T-helper 1 cell (primary cell): ENCODE measurements at places on chromosomes 13 and 19.

DNA sequence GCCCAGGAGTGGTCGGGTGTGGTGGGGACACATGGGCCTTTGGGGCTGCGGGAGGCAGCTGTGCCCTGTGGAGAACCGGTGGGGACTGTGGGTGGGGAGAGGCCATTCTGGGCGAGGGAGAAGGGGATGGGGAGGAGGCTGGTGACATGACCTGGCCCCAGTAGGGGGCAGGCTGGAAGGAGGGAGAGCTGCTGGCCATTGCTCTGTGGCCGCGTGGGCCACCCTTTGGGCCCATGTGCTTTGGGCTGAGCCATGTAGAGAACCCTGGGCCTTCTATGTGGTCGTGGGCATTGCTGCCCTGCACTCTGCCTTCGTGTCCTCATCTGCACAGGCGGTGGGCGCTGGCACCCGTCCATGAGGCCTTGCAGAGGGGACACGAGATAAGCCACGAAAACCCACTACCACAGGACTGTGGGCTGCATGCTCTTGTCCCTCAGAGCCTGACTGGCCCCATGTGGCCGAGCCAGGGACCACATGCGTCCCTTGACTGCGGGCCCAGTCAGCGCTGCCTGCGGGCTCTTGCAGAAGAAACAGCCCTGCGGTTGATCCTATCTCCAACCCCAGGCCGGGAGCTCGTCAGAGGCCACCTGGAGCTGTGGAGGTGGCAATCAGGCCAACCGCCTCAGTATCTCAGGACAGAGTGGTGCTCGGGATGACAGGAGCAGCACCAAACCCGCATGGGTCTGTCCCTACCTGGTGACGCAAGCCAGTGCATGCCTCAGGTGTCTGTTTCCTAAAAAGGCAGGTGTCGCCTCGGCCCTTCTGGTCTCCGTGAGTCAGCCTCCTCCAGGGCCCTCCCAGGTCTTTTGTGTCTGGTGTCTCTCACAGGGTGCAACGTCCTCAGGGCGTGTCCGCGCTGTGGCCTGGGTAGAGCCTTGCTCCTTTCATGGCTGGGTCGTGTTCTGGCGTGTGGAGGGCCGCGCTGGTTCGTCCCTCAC is 14.3 kb downstream of the FZR1 start:
- DNase-seq, result no peak

DNA sequence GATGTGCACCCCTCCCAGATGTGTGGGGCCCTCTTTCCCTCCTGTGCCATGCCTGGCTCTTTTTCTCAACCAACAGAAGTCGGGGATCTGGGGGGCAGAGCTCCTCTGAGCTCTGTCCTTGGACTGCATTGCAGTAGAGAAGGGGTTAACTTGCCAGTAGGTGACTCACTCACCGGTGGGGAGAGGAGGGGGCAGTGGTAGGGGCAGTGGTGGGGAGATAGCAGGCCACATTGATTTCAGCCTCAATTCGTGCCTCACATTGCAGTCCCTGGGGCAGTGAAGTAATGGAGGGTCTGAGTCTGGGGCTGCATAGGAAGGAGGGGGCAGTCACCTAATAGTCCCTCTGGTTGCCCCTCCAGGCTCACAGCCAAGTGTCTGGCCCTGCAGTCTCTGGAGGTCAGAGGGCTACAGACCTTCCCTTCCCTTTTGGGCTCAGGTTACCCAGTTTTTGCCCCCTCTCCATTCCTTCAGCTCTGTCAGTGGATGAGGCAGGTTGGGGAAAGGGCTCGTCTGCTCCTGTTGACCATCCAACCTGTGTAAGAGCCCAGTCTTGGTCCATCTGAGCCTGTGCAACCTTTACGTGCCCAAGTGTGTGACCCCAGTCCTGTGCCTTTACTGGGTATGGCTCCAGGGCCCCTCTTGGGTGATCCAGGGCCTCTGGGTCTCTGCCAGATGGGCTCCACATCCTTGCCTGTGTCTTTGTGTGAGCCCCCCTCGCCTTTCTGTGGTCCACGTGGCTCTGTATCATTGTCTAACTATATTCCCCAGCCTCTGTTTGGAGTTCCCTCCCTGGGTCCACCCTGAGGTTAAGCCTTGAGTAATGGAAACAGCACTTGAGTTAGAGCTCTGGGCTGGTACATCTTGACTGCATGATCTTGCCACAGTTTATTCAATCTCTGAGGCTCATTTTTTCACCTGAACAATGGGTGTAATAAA is 13.0 kb downstream of the CIC start:
- DNase-seq, result no peak

- DNase-seq, result no peak
Observed at GRCh38 chr13:71218960-71219359, 648.0 kb downstream of the DACH1 start.

- DNase-seq, result no peak
Observed at GRCh38 chr13:54016542-54016941, 987.9 kb downstream of the OLFM4 start.

- no peak for DNase-seq
Observed at GRCh38 chr13:100510208-100510957, 78.2 kb downstream of the GGACT start.

- no peak for DNase-seq
Observed at GRCh38 chr19:39411081-39411831, 1.2 kb upstream of the PLEKHG2 start.

DNA sequence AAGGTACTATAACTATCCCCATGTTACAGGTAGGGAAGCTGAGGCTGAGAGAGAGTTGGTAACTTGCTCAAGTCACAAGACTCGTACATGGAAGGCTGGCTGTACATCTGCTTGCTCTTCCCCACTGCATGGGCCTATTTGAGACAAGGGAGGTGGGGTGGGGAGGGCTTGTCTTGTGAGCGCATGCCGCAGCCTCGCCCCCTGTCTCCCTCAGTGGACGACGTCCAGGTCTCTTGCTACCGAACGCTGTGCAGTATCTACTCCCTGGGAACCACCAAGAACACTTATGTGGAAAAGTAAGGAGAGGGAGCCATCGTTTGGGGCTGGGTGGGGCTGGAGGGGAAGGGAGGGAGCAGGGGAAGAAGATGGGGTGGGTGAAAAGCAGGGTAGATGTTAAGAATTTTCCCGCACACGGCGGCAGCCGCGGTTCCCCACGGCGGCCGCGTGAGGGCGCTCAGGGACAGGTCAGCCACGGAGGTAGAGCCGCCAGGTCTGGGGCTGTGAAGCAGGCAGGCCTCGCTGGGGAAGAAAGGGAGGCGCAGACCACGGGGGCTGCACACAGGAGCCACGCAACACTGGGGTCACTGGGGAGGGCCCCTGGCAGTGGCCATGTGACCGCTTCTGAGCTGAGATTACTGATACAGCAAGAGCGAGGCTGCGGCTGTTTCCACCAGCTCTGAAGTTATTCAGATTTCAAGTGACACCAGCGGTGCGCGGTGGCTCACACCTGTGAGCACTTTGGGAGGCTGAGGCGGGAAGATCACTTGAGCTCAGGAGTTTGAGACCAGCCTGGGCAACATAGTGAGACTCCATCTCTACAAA is 81.5 kb downstream of the RYR1 start:
- DNase-seq, result peak; percentile 43

DNA sequence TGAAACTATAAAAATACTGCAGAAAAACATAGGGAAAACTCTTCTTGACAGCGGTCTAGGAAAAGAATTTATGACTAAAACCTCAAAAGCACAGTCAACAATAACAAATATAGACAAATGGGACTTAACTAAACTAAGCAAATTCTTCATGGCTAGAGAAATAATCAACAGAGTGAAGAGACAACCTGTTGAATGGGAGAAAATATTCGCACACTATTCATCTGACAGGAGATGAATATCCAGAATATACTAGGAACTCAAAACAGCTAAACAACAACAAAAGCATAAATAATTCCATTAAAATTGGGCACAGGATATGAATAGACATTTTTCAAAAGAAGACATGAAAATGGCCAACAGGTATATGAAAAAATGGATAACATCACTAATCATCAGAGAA is 303.6 kb upstream of the PRR20A start:
- DNase-seq, result no peak

GRCh38 chr19:7697721-7698287 is 4.1 kb downstream of the FCER2 start:
- DNase-seq, result no peak

GRCh38 chr13:26919311-26919710 is 158.7 kb upstream of the GPR12 start:
- no peak for DNase-seq

DNA sequence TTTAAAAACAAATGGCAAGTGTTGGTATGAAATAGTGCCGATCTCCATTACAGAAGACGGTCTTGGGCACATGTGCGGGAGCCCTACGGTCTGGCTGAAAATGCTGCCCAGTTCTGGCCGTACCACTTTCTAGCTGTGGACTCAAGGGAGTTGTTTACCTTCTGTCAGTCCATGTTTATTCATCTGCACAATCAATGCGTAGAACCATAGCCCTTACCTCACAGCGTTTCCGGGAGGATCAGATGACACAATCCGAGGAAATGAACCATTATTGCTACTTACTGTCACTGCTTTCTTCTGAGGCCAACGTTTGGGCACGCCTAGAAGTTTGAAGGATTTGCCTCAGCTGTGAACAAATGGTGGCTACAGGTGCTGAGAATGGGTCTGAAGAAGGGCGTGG is 31.2 kb downstream of the GADD45B start:
- DNase-seq, result peak; percentile 8

- no peak for DNase-seq
Observed at GRCh38 chr19:2796659-2797266, 11.5 kb downstream of the THOP1 start.

DNA sequence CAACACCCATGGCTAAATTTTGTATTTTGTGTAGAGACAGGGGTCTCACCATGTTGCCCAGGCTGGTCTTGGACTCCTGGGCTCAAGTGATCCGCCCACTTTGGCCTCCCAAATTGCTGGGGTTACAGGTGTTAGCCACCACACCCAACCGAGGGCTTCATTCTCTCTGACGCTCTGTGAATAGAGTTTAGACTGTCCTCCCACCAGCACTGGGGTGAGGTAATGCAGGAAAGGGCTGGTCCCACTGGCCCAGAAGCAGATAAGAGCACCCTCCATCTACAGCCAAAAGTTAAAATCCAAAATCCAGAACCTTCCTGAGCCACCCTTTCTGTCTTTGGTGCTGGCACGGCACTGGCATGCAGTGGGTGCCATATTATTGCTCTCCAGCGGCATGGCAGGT is 31.8 kb upstream of the HOMER3 start:
- no peak for DNase-seq

- DNase-seq, result no peak
Observed at GRCh38 chr19:4357095-4357797, 13.9 kb downstream of the MPND start.

DNA sequence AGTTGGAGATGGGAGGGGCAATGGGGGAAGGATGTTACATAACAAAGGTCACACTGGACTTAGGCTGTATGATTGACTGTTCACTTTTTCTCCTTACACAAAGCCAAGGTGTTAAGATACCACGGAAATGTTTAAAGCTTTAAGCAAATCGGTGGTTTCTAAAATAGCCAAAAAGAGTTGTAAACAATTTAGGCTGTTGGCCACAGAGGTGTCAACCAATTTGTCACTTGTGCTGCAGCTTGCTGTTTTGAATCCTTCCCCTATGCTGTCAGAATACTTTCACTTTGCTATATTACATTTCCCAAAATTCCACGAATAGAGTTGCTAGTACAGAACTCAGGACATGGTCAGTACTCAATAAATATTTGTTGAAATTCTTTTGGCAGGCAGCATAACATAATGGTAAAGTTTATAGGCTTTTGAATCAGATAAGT is 149.3 kb downstream of the VWA8 start:
- DNase-seq, result no peak

DNA sequence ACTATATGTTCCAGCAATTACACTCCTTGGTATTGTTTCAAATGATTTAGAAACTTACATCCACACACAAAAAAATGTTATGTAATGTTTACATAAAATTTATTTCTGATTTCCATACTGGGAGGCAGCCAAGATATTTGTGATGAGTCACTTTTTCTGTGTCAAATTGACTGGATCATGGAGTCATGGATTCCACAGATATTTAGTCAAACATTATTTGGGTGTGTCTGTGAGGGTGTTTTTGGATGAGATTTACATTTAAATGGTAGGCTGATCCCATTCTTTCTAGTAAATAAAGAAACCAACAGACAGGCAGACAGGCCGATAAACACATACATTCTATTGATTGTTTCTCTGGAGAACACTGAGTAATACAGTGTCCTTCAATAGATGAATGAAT is 562.8 kb downstream of the SLITRK6 start:
- no peak for DNase-seq

- no peak for DNase-seq
Observed at GRCh38 chr13:79228972-79229371, 177.1 kb downstream of the RBM26 start.

- DNase-seq, result no peak
Observed at GRCh38 chr13:102128216-102128810, 273.5 kb downstream of the FGF14 start.

- DNase-seq, result no peak
Observed at GRCh38 chr19:2115324-2115723, 18.6 kb downstream of the IZUMO4 start.

DNA sequence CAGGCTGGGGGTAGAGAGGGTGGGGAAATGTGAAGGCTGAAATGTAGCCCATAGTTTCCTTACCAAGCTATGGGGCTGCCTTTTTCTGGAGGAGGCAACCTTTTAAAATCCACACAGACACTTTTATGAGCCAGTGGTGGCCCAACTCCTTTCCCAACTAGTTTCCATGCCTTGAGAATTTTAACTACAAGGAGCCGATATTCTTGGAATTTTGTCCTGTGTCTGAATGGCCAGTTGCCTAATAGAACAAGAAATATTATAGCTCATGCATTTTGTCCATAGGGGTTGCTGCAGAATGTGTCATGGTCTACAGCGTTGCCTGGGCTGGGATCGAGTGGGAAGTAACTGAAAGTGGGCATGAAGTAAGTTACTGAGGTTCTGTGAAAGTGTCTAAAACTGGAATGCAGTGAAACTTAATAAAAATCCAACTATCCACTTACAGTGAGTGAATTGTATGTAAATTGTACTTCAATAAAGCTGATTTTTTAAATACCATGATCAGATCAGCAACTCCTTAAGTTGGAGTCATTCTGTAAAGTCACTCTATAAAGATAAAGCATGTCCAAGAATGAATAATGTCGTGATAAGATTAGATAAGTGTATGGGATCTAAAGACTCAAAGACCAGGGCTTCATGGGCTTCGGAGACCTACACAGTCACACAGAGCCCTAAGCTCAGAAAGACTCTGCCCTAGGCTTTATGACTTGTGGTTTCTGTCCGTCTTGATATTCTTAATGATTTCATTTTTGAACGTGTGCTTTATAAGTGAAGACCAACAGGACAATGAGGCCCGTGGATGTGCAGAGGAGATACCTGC is 122.6 kb upstream of the FNDC3A start:
- no peak for DNase-seq

GRCh38 chr13:41833831-41834230 is 127.1 kb downstream of the VWA8 start:
- DNase-seq, result no peak
